ENCODE measurements at places on chromosomes 5 and 9.

- DNase-seq, result no peak
Measured at GRCh38 chr5:129569295-129569694, 109.2 kb downstream of the ADAMTS19 start.

DNA sequence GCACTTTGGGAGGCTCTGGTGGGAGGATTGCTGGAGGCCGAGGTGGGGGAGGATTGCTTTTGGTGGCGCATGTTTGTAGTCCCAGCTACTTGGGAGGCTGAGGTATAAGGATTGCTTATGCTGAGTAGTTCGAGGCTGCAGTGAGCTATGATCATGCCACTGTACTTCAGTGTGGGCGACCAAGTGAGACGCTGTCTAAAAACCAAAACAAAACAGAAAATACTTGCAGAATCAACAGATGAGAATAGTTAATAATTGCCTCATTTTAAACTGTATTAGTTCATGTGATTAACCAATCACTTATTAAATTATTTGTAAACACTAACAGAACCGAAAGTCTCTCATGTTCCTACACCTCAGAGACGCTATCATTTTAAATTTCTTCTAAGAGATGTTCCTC lies 118.1 kb downstream of the CCDC171 start:
- DNase-seq, result no peak

DNA sequence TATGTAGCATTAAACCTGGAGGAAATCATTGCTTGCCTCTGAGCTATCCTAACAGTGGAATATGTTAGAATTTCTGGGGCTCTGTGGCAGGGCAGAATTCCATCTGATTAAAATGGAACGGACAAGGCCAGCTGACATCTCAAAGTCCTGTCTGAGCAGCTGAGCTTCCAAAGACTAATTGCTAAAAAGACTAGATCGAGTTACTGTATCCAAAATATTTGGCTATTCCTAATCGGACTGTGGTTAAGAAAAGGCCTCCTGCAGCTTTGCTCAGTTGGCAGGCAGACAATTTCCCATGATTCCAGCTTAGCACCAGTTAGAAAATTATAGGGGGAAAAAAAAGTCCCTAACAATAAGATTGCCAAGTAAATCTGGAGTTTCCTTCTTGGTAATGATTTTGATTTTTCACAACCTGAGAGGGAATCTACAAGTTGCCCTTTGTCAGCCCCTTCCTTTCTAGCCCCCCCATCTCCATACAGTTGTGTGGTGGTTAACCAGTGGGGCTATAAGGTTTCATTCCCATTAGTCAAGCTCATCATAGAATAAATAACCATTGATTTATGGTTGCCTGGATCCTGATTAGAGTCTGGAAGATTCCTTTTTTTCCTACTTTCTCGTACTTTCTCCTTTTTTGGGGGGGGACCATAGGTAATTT lies 26.4 kb downstream of the PTGR1 start:
- peak; percentile 70 for DNase-seq

DNA sequence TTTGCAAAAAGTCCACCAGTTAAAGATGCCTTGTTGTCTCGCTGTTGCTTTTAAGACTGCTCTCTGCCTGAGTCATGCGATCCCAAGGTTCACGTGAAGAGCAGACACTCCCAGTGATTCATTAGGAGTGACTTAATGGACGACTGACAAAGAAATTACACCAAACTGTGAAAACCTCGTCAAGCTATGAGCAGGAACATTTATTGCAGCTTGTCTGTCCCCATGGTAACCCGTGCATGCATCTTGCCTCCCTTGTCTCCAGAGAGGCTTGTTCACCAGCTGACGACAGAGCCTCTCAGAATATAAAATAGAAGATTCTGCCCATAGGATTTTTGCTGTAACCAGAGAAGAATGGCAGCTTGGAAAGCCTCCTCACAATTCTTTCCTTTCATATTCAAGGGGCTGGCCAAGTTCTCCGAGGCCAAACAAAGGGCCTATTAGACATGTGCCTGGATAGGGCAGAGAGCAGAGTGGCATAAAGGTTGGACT lies 352.7 kb downstream of the SPOCK1 start:
- peak; percentile 94 for DNase-seq

GRCh38 chr5:10695055-10695649 lies 65.9 kb downstream of the DAP start:
- DNase-seq, result peak; percentile 82

GRCh38 chr5:38642189-38642911 lies 85.9 kb upstream of the LIFR start:
- DNase-seq, result no peak

Data from AG08395 (cell line).